GM06990 (cell line): ENCODE measurements at places on chromosomes 3 and 15.

GRCh38 chr3:80733522-80734176, 965.9 kb upstream of the ROBO1 start:
- DNase-seq = no peak

DNA sequence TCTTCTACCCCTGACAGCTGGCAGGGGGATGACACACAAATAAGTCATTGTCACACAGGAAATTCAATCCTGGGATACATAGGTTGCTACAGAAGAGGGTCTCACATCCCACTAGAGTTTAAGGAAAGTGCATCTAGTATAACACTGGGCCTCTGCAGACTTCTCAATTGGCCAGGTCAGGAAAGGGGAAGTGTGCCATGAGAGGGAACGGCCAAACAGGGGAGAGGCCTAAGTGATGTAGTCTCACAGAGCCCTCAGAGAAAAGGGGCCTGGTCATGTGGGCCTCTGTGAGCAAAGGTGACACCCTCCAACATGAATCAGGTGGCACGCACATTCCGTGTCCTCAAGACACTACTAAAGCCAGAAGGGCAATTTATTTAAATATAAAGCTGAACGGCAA, 11.2 kb downstream of the ZXDC start:
- no peak for DNase-seq

DNA sequence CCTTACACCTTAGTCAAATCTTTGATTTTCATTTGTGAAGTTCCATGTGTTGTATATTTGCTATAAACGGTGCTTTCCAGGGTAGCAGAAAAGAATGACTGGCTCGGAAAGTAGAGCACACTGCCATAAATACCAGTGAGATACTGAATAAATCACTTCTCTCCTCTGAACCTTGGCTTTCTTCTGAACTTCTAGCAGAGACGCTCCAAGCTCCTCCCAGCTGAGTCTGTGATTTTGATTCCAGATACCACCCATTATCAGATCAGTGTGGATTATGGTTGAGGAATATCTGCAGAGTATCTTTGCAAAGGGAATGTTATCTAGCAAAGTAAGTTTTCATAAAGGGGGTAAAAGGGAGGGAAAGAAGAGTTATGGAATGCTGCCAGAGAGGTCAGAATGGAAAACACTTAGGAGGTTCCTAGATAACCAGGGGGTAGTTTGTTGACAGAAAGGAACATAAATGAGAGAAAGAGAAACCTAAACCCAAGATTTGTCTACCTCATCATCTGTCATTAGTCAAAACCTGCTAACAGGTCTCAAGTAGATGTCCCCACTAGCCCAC, 98.5 kb upstream of the PSMD6 start:
- no peak for DNase-seq

DNA sequence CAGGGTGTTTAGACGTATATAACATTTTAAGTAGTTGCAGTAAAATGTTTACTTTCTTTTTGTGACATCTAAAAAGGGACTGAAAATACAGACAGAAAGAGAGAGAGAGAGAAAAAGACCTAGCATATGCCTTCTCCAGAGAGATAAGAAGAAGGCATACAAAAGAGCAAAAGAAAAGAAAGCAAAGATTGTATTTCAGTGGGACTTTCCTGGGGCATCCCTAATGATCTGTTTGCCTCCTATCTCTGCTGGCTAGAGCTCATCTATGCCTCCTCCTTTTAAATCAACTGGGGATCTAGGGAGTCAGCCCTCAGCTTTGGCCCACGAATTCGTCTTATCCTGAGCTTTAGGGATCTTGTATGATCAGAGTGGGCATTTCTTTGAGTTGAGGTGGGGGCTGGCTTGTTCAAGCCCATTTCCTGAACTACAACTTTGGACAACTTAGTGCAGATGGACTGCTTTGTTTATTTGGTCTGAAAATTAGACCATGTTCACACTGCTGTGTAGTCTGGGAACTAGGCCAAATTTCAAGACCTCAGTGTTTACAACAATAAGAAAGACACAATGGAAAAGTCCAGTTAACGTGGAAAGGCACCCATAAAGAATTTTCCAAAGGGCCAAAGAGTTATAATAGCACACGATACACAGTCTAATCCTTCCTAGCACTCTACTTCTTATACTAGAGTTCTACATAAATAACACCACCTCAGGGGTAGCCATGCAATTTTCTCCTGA, 61.0 kb downstream of the ATP8B4 start:
- no peak for DNase-seq
